ENCODE measurements at places on chromosomes 2 and 18. TPM values are rescaled to one million over a fixed set of nuclear protein-coding genes. Genes with fewer than 3 reads are reported as not detected.

- DNase-seq = no peak
Measured at GRCh38 chr18:33020877-33021276, 248.1 kb upstream of the KLHL14 start.

DNA sequence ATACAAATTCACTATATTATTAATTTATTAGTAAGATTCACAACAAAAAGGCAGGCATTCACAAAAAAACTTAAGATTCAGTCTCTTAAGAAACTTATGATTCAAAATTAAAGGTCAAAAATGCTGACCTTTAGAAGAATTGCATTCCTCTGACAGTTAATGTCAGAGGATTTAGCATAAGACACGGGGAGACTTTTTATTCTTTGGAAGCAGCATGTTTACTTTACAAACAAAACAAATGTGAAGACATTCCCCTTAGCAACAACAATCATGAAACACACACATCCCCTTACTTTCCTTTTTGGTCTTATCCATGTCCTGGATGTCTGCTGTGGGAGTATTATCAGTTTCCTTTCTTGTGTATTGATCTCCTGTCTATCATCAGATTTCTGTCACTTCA lies 117.1 kb downstream of the RAD51AP2 start:
- DNase-seq = no peak

DNA sequence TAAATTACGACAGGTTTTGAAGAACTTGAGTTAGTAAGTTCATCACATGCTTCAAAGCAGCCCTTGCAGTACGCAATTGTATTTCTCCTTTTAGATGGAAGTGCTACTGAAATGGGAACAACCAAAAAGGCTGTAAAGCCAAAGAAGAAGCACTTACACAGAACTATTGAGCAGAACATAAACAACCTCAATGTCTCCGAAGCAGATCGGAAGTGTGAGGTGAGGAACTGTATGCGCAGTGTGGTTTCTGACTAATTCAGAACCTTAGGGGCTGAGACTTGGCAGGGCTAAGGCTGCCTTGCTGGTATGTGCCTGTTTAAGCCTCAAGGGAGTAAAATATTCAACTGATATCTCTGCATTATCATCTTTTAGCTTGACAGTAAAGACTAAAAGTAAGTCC lies 8.4 kb downstream of the NCAPH start:
- no peak for DNase-seq

DNA sequence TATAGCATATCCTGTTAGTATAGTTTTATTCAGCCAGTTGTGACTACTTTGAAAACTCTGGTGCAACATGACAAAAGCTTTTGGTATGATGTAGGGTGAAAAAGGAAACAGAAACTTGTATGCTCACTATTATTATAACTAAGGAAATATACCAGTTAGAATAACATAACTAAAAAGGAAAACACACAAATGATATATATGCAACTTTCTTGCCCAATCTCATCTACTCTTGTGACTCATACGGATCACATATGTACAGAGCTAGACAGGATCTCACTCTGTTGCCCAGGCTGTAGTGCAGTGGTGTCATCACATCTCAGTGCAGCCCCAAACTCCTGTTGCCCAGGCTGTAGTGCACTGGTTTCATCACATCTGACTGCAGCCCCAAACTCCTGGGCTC lies 12.4 kb upstream of the TLK1 start:
- no peak for DNase-seq

Gene NCKAP5
- 0.08 TPM for total RNA-seq

Gene AGBL5
- 25.2 TPM for total RNA-seq

GRCh38 chr18:3163968-3164367 lies 55.8 kb downstream of the MYOM1 start:
- no peak for DNase-seq

Gene FABP1
- not detected for total RNA-seq

Gene SCN9A
- total RNA-seq = 3.9 TPM

Gene PNO1
- 26.4 TPM for total RNA-seq

DNA sequence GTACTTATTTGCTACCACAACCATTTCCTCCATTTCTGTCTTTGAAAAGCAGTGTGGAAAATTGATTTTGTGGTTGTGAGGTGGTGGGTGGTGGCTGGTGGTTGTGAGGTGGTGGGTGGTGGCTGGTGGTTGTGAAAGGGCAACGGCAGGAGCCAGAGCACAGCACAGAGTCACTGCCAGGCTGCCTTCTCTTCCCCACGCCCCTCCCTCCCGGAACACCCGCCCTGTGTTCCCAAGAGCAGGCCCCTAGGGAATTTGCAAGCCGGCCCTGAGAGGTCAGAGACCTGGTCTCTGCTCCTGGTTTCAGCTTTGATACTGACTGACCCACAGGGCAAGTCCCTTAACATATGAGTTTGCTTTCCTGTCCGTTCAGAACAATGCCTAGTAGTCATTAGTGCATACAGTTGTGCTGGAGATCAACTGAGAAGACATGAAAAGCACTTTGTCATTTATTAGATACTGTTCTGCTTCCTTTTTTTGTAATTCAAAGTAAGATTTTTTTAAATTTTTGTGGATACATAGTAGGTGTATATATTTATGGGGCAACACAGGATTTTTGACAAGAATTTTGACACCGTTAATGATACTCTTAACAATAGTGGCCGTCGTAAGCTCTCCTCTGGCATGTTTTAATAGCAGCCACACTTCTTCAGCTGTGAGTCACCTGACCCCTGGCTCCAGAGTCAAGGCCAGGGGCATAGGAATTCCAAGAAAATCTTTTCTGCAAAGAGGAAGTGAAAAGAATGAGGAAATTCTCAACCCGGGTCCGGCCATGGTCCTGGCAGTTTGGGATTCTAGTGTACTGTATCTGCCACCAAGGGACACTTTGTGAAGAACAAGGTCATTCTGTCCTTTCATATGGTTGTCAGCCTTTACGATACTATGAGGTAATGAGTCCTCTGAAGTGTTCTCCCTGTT lies 53.2 kb downstream of the ITGA6 start:
- DNase-seq = no peak

DNA sequence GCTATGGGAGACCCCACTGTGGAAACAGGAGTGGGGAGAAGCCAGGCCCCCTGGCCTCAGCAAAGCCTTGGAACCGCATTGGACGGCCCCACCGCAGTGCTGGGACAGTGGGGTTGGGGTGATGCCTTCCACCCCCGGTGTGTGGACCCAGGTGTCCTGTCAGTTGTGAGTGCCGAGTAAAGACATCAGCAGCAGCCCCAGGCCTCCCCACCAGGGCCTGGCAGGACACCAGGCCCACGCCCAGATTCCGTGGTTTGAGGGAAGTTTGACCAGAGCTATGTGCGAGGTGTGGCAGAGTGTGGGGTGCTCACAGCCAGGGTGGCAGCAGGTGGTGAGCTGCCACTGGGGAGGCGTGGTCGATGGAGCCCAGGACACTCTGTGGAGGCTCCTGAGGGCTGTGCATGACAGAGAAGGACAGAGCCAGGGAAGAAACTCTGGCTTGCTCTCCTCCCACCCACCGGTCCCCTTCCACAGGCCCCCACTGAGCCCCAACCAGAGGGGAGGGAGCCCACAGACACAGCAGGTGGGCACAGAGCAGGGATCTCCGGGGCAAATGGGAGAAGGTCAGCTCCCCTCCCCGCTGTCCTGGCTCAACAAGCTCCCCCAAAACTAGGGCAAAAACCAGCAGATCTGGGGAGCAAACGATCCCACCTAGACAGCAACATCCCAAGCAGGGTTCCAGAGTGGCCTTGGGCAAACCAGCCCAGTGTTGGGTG lies 69.1 kb downstream of the TWIST2 start:
- no peak for DNase-seq

Gene STK11IP
- 5.4 TPM for total RNA-seq

GRCh38 chr2:177724398-177725287 lies 332.1 kb downstream of the AGPS start:
- peak; percentile 47 for DNase-seq

GRCh38 chr2:10700078-10700803 lies 10.5 kb upstream of the NOL10 start:
- no peak for DNase-seq

Gene LMAN1
- 169 TPM for total RNA-seq

GRCh38 chr2:42996528-42996927 lies 204.1 kb upstream of the HAAO start:
- no peak for DNase-seq

DNA sequence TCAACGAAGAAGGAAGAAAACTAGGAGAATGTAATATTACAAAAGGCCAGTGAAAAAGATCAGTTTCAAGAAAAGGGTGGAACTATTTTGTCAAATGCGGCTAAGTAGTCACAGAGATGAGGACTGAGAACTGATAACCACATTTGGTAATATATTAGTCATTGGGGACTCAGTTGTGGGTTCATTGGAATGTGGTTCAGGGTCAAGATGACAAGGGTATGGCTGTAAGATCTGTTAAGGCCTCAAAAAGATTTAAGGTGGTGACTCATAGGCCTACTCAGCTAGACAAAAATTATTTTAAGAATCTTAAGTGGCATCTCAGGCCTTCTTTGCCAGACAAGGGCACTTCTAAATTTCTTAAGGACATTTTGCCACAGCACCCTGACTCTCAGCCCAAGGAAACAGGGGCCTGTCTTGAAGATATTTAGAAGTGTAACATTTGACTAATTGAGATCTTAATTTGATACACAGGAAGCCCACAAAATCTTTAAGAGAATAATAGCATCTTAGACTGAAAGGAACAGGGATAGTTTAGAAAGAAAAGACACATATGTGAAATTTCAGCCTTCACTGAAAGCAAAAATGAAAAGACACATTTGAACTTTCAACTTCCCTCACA lies 81.3 kb downstream of the STRADB start:
- no peak for DNase-seq

DNA sequence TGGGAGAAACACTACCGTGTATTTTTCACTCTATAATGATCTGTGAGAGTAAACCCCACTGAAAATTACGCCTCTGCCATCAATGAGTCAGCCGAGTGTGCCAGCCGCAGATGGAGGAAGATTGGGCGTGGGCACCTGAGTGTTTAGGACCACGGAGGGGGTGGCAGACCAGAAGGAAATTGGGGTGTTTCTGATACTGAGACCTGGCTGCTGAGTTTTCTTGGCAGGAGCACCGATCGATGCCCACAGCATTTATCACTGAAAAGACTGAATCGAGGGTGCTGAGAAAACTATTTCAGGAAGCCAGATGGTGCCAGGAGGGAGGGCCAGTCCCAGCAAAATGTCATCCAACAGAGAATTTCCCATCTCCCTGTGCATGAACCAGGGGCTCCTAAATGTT lies 91.9 kb upstream of the TPO start:
- DNase-seq = no peak

GRCh38 chr2:20596973-20597859 lies 53.7 kb downstream of the HS1BP3 start:
- no peak for DNase-seq

GRCh38 chr2:239715202-239715601 lies 309.9 kb downstream of the NDUFA10 start:
- DNase-seq = no peak

DNA sequence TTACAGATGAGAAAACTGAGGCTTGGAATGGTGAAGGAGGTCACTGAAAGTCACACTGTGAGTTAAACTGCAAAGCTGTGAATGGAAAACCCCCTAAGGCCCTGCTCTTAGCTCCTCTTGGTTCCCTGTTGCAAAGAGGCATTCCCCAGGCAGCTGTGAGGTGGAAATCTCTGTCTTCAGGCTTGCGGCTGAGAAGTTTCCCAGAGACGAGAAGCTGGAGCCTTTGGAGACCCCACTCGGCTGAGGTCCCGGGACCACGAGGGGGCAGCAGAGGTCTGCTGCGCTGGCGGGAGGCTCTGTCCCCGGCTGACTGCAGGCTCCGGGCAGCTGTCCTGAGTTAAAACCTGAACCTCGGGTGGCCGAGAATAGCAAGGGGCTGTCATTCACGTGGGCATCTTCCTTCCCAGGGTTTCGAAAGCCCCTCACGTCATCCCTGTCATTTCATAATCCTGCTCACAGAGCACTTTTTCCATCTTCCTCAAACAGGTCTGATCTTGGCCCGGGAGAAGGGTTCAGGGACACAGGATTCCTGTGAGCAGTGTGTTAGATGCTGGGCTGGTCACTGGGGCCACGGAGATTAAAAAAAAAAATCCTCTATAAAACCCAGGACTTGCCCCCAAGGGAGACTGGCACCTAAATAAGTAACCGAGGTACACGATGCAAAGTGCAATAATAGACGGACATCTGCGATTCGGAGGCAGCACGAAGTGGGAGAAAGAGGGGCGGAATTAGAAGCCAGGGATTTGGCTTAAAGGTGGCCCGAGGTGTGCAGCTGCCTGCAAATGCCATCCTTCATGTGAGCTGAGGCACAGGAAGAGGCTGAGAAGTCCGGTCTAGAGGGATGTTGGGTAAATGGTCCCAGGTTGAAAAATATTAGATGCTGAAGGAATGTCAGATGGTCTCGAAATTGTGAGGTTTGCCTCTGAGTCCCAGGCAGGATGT lies 24.6 kb upstream of the ATOH8 start:
- DNase-seq = peak; percentile 63

Gene TTN
- total RNA-seq = not detected

GRCh38 chr2:231295363-231295655 lies 96.9 kb downstream of the ARMC9 start:
- DNase-seq = no peak

DNA sequence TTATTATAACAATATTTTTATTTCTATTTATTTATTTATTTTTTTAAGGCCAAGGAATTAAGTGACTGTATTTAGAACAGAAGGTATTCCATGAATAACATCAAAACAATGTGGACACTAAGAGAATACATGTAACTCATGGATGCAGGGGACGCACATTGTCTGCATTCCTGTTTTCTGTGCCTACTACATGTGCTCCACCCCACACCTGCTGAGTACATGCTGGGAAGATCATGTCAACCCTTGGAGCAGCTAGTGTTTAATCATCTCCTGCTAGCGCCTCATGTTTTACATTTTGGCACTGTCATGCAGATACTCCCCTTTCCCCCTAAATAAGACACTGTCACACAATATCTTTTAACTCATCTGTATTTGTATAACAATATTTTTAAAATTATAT lies 29.3 kb downstream of the DPYSL5 start:
- DNase-seq = no peak

- no peak for DNase-seq
Measured at GRCh38 chr18:49013961-49014604, 63.3 kb upstream of the SMAD7 start.

DNA sequence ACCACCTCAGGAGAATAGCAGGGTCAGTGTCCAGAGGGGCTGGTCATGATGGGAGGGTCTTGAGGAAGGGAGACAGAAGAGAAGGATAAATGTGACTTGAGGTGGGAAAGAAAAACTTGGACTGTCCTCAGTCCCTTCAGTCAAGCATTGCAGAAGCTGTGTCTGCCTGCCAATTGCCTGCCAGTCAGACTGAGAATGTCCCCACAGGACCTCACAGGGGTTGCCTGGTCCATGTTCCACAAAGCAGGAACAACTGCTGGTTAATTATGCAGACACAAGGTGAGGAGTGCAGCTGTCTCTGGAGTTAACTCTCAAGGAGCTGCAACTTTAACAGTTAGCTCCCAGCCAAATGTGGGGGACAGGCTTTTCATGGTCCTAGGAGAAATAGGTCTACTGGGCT lies 75.7 kb downstream of the TRIM43 start:
- no peak for DNase-seq

Gene TTR
- not detected for total RNA-seq

Gene ITPRIPL1
- not detected for total RNA-seq

Gene ZFAND2B
- 37.4 TPM for total RNA-seq

- DNase-seq = no peak
Measured at GRCh38 chr2:18639756-18640453, 50.5 kb upstream of the NT5C1B start.
